ENCODE measurements at places on chromosomes 2 and 18.
A peak's percentile ranks its signal among the peaks of the same experiment; 100 is the strongest.

DNA sequence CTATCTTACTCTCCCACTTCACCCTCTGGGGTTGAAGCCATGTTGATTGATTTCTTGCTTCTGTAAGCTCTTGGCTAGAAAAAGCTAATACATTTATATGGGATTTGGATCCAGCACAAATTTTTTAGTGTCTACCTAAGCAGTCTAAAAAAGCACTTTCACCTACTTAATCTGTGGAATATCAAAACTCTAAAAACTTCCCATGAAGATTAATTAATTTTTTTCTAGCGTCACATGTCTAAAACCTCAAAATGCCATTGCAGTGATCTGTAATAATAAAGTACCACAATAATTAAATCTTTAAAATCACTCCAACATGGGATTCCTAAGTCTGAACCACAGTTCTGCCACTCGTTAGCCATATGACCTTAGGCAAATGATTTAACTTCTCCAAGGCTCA, 180.1 kb downstream of the EN1 start:
- no peak for DNase-seq

GRCh38 chr2:222609381-222609780, 46.5 kb downstream of the FARSB start:
- no peak for DNase-seq

DNA sequence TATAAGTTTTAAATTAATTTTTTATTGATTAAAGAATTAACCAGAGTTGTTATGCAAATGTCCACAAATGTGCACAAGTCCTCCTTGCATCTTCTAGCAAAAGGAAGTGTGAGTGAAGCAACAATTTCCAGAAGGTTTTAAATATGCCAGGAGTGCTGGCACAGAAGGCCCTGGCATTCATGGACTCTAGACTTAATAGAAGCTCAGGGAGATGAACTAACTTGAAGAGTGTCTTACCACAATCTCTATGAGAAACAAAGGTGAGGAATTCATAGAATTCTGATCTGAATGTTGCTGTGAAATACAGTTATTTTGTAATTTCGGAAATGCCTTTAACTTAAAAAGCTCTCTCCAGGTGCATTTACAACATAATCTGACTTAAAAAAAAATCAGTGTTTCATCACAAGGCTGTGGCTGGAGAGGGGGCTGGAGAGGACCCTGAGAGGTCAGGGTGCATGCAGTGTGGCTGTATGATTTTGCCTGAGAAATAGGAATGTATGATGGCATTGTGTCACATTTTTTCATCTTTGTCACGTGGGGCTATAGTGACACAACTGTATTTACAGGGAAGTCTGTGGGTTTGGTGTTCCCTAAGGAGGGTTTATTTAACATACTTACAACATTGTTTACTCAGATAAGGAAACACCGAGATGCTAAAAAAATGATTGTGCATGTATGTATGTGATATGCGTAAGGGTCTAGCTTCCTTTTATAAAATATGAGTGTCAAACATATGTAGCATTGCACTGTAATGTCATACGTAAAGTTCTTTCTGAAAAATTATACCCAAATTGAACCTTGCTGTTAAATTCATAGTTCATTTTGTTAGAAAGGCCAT, 66.2 kb downstream of the MAP4K4 start:
- no peak for DNase-seq

GRCh38 chr2:233165895-233166661, 85.4 kb upstream of the ATG16L1 start:
- peak; percentile 36 for DNase-seq

GRCh38 chr2:145593280-145593679, 1073.4 kb upstream of the ZEB2 start:
- DNase-seq = no peak

- peak; percentile 14 for DNase-seq
Measured at GRCh38 chr2:105373895-105374401, 24.9 kb downstream of the FHL2 start.

DNA sequence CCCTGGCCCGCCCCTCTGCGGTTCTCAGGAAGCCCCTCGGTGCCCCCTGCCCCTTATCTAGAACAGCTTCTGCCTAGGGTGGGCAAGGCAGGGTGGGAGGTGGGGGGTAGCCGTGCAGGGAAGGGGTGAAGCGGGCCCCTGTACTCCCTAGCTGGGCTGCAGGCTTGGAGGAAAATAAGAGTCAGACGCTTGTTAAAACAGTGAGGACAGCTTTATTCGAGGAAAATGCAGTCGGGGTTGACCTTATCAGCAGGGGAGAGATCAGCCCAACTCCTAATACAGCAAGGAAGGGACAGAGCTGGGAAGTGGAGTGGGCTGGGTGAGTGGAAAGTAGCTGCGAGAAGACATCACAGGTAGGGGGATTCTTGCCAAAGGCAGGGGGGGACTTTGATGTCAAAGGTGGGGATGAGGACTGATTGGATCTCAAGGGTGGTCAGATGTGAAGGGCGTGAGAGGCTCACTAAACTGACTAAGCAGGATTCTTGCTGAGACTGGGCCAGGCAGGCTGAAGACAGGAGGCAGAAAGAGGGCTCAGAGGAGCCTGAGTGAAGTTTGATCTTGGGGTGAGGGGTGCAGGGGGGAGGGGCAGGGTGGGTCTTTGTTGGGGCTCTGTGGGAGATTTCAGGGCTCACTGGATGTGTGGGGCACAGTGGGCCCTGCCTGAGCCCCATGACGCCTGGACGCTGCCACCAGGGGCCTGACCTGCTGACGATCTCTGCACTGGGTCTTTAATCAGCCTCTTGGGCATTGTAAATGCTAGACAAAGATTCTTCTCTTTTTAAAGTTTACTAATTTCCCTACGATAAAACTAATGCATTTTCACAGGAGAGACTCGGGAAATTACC, 29.9 kb downstream of the HPCAL1 start:
- no peak for DNase-seq

- DNase-seq = no peak
Measured at GRCh38 chr2:47150175-47150574, 4.9 kb downstream of the STPG4 start.

DNA sequence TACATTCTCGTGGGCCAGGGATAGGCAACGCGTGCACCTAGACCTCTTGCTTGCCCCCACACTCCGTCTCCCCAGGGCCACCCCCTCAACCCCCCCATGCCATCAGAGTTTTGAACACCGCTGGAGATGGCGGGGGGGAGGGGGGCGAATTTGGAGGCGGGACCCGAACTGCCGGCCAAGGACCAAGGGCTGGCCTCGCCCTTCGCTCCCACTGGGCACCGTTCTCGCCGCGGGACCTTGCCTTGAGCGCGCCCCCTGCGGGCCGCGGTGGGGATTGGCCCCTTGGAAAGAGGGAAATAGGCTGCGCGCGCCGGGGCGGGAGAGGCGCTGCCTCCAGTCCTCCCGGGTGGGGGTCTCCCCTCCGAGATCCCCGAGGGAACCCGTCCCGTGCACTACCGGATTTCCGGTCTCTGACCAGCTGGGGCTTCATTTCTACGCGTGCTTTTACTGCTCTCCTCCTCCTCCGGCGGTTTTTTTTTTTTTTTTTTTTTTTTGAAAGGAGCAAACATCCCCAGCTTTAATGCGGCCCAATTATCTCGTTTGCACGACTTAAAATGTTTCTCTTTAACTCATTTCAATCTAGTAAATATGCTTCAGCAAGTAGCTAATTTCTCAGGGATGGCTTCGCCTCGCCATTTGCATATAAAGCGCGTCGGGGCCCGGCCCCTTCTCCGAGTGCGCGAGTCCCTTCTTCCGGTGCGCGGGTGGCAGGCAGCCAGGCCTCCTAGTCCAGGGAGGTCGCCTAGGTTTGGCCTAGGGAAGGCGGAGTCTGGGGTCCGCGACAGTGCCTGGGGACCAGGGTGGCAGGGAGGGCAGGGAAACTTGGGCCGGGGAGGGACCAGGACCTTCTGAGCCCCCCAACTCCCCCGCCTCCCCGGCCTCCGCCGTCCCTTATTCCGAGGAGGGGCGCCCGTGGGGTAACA, 10.0 kb upstream of the GBX2 start:
- peak; percentile 65 for DNase-seq

DNA sequence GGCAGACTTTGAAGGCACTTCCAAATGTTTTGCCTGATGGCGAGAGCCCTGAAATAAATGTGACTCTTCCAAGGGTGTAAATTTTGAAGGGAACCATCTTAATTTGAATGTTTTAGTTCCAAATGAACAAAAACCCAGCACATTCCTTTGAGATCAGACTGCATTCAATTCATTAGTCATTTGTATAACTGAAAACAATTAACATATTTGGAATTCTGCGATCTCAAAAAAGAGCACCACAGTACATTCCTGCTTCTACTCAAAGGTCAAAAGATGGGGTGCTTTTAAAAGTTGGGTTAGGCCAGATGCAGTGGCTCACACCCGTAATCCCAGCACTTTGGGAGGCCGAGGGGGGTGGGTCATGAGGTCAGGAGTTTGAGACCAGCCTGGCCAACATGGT, 38.2 kb upstream of the CHRNA1 start:
- DNase-seq = no peak

GRCh38 chr2:183868707-183869106, 729.6 kb upstream of the ZNF804A start:
- no peak for DNase-seq

DNA sequence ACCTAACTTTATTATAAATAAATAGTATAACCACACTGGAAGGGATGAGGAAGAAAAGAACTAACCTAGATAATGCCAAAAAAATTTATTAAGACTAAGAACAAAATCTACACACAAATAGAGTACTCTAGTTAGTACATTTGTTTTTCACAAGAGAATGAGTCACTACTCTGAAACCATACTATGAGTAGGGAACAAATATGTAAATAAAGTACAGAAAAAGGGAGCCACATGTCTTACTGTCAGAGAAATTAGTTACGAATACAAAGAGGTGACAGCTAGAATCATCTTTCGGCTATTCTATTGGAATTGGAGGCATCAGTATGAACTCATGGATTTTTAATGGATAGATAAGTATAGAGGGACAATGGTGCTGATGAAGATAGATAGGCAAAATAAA, 150.5 kb downstream of the COPS8 start:
- DNase-seq = no peak

GRCh38 chr2:137252934-137253333, 487.6 kb downstream of the THSD7B start:
- DNase-seq = no peak

DNA sequence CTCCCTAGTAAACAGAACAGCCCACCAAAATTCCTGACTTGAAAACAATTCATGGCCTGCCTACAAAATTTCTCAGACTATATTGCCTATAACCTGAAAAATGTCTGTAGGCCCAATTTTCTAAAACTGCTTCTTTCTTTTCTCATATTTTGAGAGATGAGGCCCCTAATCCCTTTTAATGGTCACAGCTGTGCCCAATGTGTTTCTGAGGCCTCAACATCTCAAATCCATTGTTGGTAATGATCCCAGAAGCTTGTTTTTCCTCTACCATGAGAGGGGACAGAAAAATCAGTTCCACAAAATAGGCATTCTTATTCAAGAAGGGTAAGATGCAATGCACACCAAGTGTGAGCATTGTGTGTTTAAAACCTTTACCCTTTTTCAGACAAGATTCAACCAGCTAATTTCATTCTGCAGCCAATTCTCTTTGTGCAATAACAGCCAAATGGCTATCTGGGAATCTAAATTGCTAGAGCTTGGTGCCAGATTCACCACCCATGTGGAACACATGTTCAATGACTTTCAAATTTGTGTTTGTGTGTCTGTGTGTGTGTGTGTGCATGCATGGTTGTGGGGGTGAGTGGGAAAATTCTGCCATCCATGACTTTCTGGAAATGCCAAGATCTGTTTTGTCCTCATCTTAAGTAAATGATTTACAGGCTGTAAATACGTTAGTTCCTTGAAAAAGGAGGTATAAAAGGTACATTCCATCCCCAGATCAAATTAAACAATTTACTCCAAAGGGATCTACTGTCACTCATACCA, 319.5 kb downstream of the TNS1 start:
- no peak for DNase-seq

- no peak for DNase-seq
Measured at GRCh38 chr2:143717053-143717452, 587.8 kb downstream of the ARHGAP15 start.

DNA sequence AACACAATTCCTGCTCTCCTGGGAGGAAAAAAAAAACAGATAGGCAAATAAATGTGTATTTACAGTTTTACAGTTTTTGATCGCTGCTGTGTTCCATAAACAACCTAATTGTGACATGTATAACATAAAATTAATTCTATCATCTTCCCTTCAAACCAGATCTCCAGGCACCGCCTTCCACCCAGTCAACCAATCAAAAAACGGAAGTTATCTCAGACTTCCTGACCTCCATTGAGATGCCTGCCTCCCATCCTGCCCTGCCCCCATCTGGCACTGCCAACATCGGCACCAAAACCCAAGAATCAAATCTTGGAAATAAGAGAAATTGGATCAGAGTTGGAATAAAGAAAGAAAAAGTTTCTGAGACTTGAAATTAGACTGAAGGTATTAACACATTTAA, 3.1 kb upstream of the RIOK3 start:
- DNase-seq = no peak

DNA sequence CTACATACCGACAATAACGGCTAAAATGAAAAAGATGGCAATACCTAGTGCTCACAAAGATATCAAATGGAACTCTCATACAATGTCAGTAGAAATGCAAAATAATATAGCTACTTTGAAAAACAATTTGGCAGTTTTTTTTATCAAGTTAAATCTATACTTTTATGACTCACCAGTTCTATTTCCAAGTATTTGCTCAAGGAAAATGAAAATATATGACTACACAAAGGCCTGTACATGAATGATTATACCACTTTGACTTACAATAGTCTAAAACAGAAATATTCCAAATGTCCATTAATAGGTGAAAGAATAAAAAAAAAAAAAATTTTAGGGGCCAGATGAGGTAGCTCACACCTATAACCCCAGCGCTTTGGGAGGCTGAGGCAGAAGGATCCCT, 219.8 kb downstream of the ZRANB3 start:
- no peak for DNase-seq

DNA sequence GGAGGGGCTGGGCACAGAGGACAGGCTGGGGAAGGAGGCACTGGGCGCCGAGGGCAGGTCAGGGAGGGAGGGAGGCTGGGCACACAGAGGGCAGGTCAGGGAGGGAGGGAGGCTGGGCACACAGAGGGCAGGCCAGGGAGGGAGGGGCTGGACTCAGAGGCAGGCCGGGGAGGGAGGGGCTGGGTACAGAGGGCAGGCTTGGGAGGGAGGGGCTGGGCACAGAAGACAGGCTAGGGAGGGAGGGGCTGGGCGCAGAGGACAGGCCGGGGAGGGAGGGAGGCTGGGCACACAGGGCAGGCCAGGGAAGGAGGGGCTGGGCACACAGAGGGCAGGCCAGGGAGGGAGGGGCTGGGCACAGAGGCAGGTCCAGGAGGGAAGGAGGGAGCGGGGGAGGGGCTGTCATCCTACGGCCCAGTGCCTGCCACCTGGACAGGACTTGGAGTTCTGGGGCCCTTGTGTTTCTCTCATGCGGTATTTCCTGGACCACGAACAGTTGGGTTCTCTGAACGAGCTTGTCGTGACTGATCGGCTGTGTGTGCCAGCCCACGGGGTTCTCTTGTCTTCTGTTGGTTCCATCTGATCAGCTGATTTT, 46.7 kb upstream of the KCNG2 start:
- DNase-seq = no peak

DNA sequence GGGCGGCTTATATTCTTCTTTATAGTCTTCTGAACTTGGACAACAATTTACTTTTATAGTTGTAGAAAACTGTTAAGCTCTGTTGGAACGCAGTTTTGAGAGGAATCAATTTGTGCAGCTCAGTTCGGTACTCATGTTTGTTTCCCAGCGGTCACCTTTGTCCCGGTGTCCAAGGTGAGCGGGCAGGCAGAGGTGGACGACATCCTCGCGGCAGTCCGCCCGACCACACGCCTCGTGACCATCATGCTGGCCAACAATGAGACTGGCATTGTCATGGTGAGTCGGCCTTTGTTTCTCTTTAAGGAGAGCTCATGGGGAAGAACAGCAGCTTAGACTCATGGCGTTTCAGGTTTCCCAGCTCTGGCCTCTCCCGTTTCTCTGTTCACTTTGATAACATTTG, 18.6 kb upstream of the ESPNL start:
- DNase-seq = no peak

- DNase-seq = no peak
Measured at GRCh38 chr2:148666555-148666954, 22.0 kb downstream of the EPC2 start.

All from stimulated activated CD4-positive, alpha-beta T cell treated with anti-CD3 and anti-CD28 coated beads, Interleukin-15, amount 100 ng/mL, for 24 hours (primary cell).